DMS79 (cell line): ENCODE measurements at places on chromosomes 16 and 17.
A peak's percentile ranks its signal among the peaks of the same experiment; 100 is the strongest.

GRCh38 chr17:35257208-35257659 is 14.4 kb downstream of the SLFN5 start:
- peak; percentile 83 for DNase-seq

GRCh38 chr17:64217249-64217691 is 45.8 kb downstream of the TEX2 start:
- DNase-seq = no peak

DNA sequence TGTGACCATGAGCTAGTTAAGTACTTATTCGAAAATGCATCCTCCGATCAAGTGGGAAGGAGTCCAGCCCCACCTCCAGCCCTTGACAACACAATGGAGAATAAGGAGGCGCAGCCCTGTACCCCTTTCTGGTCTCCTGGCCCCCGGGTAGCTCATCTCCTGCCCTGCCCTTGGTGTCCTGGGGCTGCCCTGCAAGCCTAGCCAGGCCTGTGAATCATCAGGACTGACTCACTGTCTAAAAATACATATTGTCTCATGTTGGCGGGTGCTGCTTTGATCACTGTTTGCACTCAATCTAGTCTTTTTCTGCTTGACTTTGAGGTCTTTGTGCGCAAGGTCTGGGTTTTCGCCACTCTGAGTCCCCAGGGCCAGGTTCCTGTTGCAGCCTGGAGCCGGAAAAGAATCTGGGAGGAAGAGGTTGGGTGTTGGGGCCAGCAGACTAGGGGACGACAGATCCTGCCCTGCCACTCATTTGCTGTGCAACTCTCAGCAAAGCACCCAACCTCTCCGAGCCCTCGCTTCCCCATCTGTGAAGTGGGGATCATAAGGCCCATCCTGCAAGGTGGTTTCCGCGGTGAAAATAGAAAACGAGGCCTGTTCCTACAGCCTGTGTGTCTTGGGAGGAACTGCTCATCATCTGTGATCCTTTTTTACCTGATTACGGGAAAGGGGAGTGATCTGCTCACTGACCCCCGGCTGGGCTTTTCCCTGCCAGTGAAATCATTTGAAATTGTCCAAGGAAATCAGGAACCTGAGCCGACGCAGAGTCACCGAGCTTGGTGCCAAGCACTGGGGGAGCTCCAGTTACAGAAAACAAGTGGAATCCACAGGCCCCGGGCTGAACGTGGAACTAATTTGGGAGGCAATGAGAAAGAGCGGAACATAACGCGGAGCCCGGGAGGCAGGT is 230.4 kb downstream of the PARN start:
- no peak for DNase-seq

- no peak for DNase-seq
These were observed 3.1 kb downstream of the PRSS21 start for GRCh38 chr16:2819939-2820835.

DNA sequence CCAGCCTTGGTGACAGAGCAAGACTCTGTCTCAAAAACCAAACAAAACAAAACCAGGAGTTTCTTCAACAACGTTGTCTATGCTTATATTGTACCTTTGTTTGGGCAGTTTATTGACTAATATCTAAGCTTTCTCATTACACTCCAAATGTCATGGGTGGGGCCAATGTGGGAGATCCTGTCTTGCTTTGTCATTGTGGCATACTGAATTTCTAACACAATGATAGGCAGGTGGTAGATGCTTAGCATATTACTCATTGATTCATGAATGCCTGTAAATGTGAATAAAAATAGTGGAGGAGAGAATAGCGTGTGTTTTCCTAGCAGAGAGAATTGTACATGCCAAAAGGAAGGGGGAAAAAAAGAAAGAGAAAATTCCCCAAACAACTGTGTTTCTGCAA is 802.5 kb upstream of the EEF2KMT start:
- no peak for DNase-seq

DNA sequence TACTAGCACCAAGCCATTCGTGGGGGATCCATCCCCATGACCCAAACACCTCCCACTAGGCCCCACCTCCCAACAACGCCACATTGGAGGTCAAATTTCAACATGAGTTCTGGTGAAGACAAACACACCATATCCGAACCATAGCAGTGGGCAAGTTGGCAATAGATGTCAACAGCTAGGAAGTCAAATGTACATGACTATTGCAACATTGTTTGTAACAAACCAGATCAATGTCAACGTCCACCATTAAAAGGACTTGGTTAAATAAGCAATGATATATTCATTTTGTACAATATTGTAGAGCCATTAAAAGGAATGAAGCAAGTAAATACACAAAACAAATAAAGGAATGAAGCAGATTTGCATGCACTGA is 26.5 kb upstream of the CIITA start:
- no peak for DNase-seq

- no peak for DNase-seq
These were observed 17.7 kb downstream of the ATP6V0A1 start for GRCh38 chr17:42476411-42476810.

GRCh38 chr17:1274245-1274608 is 4.0 kb downstream of the BHLHA9 start:
- no peak for DNase-seq

GRCh38 chr17:15501282-15501681 is 33.9 kb upstream of the CDRT4 start:
- no peak for DNase-seq

DNA sequence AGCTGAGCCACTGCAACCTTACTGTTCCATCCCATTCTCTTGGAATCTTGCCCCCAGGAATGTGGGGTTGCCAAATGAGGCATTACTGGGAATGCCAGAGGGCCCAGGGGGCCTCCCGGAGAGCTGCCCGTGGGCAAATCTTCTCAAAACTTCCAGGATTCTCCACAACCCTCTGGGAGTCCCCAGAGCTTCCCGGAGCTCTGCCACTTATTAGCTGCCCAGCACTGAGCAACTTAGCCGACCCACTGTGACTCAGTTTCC is 306.0 kb downstream of the FOXL1 start:
- no peak for DNase-seq

- DNase-seq = no peak
These were observed 216.7 kb downstream of the PMP22 start for GRCh38 chr17:15048381-15048780.

DNA sequence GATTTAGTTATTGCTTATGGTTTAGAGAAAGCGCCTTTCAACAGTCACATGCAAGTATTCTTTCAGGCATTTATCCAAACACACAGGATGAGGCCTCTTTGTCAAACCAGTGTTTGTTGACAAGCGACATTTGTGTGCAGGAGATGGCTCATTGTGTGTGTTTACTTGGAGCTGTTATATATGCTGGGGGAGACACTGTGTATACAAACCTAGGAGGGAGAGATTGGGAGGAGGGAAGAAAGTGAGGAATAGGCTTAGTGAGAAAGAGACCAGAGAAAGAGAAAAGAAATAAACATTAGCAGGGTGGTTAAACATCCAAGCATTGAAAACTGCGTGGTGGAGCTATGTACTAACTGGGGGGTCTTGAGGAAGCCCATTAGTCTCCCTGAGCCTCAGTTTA is 437.6 kb downstream of the MAF start:
- DNase-seq = no peak

DNA sequence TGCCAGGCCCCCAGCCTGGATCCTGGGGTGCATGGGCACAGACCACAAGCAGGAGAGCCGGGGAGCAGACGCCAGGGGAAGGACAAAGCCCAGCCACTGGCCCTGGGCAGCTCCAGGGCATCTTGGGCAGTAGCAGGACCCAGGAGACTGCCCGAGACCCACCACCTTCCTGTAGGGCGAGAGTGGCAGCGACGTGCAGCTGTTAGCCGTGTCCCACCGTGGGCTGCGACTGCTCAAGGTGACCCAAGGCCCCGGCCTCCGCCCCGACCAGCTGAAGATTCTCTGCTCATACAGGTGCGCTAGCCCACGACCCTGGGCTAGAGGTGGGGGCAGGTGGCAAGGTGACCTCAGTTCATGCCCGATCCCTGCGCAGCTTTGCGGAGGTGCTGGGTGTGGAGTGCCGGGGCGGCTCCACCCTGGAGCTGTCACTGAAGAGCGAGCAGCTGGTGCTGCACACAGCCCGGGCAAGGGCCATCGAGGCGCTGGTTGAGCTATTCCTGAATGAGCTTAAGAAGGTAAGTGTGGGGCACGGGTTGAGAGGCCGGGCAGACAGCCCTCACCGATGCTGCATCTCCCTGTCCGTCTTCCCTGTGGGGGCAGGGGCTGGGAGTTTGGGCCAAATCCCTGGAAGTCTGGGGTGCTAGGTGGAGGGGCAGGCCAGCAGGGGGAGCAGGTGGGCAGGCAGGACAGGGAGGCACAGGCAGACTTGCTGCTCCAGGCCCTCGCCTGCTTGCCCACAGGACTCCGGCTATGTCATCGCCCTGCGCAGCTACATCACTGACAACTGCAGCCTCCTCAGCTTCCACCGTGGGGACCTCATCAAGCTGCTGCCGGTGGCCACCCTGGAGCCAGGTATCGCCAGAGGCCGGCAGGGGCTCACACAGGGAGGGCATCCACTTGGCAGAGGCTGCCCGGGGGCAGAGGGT is 13.5 kb upstream of the SMIM5 start:
- no peak for DNase-seq

- no peak for DNase-seq
These were observed 394.9 kb upstream of the SALL1 start for GRCh38 chr16:51545951-51546350.

DNA sequence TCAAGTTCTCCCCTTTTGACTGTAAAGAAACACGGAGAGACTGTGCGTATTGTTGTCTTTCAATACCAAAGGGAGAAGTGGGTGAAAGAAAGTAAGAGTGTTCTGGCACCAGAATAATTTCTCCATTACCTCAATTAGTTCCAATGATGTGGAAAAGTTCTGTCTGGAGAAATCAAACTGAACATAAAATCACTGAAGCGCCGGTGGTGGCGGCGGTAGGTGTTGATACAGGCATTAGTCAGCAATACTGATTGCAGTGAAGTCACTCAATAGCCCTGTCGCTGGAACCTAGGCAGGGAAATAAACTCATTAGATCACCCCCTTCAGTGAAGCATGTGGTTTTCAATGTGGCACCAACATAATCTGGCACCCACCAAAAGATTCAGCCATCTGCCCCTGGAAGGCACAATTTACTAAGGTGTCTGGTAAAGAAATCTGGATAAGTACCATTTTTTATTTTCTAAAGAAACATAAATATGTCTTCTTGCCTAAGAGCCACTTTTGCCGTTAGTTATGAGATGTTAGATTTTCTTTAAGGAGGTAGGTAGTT is 274.2 kb upstream of the SOX9 start:
- DNase-seq = no peak

DNA sequence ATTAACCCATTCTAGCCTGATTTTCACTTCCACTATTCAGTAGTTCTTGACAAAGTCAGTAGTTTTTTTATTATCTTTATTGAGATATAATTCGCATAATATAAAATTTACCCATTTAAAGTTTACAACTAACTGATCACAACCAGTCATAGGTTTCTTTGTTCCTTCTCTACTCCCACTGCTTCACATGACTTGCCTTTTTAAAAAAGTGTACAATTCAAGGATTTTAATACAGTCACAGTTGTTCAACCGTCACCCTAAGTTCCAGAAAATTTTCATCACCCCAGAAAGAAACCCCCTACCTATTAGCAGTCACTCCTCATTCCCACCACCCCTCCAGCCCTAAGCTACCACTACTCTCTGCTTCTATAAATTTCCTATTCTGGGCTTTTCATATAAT is 162.5 kb downstream of the TRIM37 start:
- DNase-seq = no peak

- no peak for DNase-seq
These were observed 115.1 kb downstream of the PPM1E start for GRCh38 chr17:58870747-58871146.

GRCh38 chr17:74759941-74760340 is 11.5 kb downstream of the NHERF1 start:
- no peak for DNase-seq

DNA sequence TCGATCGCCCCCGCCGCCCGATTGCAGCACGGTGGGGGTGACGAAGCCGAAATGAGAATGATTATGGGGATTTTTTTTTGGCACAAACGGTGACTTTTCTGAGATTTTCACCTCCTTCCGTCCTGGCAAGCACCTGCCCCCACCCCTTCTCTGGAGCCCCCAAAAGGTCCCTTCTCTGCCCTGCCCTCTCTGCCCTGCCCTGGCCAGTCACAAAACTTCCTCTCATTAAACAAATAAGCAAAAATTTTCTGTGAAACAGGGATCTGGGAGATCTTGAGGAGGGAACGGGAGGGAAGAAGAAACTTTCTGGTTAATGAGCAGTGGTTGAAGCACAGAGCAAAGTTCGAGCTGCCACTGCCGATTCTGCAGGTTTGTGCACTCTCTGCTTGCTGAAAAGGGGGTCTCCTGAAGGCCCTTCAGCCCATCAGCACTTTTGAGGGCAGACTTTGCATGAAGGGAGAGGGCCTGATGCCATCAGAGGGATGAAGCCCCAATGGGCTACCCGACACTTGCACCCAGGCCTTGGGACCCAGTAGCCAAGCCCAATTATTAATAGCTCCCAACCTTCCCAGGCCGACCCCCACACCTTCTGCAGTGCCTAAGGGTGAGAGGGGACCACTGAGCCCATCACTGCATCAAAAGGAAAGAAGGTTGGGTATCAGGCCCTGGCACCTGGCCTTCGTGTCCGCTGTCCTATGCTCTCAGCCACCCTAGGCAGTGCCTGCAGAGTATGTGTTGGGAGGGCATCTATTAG is 1.0 kb upstream of the HOXB8 start:
- no peak for DNase-seq

GRCh38 chr16:1020091-1020399 is 38.5 kb downstream of the SOX8 start:
- DNase-seq = no peak

DNA sequence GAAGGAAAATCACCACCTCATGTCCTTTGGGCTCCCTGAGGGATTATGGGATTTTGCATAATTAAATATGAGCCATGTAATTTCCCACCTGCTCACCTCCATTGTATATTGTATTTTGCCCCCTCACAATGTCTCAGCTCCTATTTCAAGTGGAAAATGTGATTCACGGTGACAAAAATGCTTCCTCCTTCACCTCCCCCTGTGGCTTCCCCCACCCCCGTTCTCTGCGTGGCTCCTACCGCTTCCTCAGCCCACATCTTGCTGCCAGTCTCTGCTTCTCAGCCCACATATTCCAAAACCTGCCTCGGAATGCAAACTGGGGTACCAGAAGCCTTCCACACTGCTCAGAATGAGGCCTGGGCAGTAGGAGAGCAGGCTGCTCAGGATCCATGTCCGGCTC is 394.5 kb upstream of the C16orf82 start:
- DNase-seq = no peak

DNA sequence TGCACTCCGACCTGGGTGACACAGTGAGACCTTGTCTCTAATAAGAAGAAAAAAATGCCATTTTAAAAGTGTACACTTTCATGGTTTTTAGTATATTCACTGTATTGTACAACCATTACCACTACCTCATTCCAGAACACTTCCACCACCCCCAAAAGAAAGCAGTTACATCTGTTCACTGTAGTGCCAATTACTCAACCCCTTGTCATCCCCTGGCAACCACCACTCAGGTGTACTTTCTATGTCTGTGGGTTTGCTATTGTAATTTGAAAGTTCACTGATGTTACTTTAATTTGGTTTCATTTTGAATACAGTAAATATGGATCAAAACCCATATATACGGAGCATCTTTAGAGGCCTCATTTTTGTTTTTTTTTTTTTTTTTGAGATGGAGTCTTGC is 6.1 kb downstream of the ZG16 start:
- no peak for DNase-seq
